ENCODE measurements at places on chromosomes 2 and 18.

- DNase-seq, result no peak
Observed at GRCh38 chr18:70649683-70650082, 360.8 kb downstream of the SOCS6 start.

DNA sequence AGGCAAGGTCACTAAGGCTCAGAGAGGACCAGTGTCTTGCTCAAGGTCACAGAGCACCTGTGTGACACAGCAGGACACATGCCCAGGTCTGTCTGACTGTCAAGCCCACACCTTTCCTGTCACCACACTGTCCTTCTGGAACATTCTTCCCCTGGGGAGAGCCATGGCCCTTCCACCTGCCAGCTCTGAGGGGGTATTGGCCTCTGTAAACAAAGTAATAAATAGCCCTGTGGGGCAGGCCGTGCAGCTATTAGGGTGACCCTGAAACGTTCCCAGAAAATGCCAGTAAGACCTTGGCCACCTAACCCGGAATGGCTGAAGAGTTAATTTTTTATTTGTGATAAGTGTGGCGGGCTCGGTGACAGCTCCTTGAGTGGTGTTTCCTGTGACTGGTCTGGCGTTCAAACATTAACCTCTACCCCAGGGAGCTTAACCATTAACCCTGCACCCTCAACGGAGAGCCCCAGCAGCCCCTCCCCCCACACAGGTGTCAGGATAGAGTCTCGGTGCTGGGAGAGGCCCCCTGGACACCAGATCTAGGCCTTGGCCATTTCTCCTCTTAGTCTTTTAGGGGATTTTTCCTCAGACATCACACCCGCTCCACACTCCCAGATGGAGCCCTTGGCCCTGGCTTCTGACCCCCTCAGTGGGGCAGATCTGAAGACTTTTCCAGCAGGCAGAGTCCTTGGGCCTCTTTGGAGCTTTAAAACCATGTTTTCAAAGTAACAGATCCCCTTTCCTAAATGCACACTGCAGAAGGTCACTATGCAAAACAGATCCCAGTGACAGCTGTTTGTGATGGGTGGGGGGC, 36.6 kb downstream of the SCTR start:
- DNase-seq, result no peak

DNA sequence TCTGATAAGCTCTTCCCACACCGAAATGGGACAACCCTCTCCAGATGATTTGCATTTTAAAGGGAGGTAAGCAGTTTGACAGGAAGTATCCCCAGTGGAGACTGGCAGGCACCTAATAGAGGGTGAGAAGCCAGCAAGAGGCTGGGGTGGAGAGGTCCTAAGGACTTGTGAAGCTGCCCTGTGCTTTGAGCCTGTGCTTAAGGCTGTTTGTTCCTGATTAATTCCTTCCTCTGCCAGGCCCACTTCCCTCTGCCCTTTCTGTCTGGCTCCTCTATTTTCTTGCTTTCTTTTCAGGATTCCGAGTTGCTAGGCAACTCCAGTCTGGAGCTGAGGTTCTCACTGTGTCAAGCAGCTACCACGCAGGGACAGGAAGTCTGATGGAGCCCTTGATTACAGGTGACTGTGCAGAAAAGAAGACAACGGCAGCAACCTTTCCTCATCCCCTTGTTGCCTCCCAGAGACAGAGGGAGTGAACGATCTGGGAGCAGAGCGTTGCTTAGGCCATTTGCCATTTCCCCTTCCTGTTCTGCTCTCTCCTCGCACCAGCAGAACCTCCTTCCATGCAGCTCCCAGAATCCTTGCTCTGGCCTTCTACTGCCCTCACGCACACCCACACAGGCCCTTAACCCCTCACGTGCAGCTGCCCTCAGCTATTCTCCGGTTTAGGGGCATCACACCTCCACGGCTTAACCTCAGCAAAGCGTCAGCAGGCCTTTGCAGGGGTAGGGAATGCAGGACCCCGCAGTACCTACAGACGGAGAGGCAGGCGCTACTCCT, 103.6 kb upstream of the CELF4 start:
- DNase-seq, result no peak

DNA sequence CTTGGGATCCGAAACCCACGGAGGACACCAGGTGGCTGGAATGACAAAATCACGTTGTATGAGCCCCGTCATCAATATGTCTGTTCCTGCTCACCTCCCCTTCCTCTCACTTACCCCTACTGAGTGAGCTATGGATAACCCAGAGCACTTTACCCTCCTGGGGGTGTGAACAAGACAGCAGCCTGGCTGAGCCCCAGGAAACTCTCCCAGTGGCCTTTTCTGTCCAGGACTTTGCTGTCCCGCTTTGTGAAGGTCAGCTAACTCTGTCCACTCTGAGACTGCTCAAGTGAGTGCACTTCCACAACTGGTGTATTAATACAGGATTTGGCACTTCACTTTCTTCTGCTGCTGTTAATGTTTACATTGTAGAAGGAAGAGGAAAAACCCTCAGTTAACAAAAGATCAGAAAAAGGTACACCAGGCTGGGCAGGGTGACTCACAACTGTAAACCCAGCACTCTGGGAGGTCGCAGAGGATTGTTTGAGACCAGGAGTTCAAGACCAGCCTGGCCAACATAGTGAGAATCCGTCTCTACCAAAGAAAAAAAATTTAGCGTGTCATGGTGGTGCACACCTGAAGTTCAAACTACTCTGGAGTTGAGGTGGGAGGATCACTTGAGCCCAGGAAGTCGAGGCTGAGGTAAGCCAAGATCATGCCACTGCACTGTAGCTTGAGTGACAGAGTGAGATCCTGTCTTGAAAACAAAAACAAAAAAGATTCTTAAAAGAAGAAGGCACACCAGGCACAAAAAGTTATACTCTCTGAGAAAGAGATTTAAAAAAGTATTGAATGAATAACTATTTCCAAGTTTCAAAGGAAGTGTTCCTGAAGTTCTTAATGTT, 90.3 kb downstream of the CLHC1 start:
- no peak for DNase-seq

DNA sequence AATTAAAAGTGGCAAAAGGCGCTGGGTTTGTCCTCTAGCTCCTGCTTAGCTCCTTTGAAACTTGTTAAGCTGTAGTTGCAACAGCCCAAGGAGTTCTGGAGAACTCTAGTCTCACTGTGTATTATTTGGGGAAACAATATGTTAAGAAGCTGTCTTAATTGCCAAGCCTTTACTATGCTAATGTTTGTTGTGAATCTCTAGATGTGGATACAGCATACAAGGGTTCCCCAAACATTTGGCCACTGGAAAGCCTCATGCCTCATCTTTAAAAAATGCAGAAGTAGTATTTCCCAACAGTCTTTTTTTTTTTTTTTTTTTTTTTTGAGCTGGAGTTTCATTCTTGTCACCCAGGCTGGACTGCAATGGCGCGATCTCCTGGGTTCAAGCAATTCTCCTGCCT, 236.7 kb downstream of the PRKCE start:
- DNase-seq, result no peak

DNA sequence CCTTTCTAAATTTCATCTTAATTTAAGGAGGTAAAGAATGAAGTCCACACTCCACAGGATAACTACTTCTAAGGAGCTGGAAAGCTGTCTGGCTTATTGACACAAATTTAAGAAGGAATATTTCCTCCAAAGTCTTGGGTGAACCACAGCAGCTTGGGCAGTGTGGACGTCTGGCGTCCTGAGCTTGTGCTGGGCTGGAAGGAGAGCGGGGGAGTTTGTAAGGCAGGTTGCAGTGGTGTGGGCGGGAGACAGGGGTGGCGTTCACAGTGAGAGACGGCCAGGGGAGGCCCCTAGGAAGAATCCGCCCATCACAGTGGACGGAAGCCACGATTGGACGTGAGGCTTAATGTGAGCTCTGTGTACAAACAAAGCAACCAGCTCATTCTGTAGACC, 25.7 kb downstream of the ADI1 start:
- DNase-seq, result no peak

- DNase-seq, result no peak
Observed at GRCh38 chr18:22872900-22873537, 60.1 kb upstream of the RBBP8 start.

DNA sequence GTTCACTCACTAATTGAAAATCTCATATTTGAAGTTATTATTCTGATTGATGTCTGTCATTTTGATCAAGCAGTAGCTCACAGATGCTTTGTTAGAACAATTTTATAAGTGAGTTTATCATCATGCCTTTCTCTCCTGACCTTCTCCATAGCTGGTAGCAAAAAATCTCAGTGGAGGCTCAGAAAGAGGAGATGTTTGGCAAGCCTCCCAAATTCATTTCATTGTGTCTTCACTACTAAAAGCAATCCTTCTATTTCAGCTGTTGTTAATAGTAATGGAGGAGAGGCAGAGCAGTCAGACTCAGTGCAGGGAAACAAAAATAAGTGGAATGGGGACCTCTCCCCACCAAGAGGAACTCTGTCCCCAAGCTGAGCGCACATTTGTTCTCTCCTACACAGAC, 2127.8 kb upstream of the CELF4 start:
- DNase-seq, result no peak

DNA sequence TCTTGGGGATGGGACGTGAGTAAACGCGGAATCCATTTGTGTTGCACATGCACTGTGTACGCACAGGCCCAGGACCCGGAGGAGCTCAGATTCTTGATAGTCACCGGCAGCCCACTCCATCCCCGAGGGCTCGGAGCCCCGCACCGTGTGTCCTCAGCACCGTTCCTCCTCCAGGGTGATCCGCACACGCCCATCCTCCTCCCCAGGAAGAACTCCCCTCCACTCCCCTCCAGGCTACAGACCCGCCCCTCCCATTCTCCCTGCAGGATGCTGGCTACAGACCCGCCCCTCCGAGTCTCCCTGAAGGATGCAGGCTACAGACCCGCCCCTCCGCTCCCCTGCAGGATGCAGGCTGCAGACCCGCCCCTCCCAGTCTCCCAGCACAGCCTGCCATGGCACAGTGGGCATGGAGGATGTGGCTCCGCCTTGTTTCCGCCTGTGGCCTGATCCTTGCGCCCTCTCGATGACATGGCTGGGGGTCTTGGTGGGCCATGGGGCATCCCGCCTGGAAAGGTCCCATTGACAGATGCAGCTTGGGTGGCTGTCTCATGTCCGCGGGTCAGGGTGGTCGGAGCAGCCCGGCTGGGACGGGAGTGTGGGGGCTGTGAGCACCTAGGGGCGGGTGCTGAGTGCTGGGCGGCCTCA, 14.1 kb downstream of the CTDP1 start:
- DNase-seq, result peak; percentile 61

- no peak for DNase-seq
Observed at GRCh38 chr2:166092889-166093288, 34.9 kb downstream of the SCN1A start.

- no peak for DNase-seq
Observed at GRCh38 chr2:136119717-136120675, 2.0 kb upstream of the CXCR4 start.

GRCh38 chr2:143793381-143793780, 664.2 kb downstream of the ARHGAP15 start:
- no peak for DNase-seq
